ENCODE measurements at places on chromosomes 13 and 19. TPM values are rescaled to one million over a fixed set of nuclear protein-coding genes. Genes with fewer than 3 reads are reported as not detected.

KLK14 gene
- total RNA-seq, result not detected

GTF2F2 gene
- total RNA-seq, result 15.2 TPM

ZNF177 gene
- 1.5 TPM for total RNA-seq

PDX1 gene
- not detected for total RNA-seq

LILRA5 gene
- total RNA-seq, result not detected

ZNF442 gene
- 6.5 TPM for total RNA-seq
